ENCODE measurements at places on chromosomes 4 and X. TPM values are rescaled to one million over a fixed set of nuclear protein-coding genes. Genes with fewer than 3 reads are reported as not detected.

DOK7 gene
- polyA plus RNA-seq: 5.8 TPM

F8A3 gene
- polyA plus RNA-seq: 2.0 TPM

PPP1R2C gene
- not detected for polyA plus RNA-seq

PRR32 gene
- not detected for polyA plus RNA-seq

Measured in pancreas (tissue), 10 donors.